ENCODE measurements at places on chromosomes 2 and 18.
A peak's percentile ranks its signal among the peaks of the same experiment; 100 is the strongest.

- DNase-seq = no peak
These were observed 42.8 kb upstream of the BAZ2B start for GRCh38 chr2:159658881-159659873.

DNA sequence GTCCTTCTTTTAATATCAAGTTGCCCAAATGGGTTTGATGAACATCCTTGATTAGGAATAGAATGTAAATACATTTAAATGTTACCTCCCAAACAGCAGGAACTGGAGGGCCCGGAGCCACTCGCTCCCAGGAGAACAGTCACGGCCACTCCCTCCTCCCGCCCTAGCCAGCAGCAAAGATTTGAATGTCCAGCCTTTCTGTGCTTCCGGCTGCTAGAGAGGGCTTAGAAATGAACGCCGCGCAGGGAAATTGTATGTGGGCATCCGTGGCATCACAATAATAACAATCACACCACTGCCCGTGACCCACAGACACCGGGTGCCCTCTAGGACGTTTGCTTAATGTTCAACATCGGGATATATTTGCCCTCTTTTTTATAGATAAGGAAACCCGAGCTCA, 164.9 kb upstream of the SALL3 start:
- no peak for DNase-seq

DNA sequence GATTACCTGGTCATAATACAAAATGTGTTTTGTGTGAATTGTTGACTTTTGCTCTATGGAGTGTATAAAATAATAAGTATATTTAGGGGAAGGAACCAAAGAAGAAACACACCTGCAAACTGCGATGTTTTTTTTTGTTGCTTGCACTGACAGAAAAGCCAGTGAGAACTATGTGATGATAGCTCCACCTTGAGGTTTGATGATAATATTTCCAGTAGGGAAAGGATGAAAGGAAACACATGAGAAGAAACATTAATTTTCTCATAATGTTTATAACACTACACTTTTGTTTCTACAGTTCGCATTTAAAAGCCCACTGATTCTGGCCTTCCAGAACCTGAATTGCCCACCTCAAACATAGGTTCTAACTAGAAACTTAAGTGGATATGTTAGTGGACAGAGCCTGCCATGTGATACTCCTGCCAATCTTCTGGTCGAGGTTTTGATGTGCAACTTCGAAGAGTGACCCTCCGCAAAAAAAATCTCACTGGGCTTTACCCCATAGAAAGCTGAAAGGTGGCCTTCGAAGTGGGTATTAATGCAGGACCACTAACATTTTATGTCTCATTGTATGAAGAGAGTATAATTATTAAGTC, 476.4 kb upstream of the SPHKAP start:
- DNase-seq = no peak

- DNase-seq = no peak
These were observed 50.9 kb downstream of the DCDC2C start for GRCh38 chr2:3754280-3754679.

DNA sequence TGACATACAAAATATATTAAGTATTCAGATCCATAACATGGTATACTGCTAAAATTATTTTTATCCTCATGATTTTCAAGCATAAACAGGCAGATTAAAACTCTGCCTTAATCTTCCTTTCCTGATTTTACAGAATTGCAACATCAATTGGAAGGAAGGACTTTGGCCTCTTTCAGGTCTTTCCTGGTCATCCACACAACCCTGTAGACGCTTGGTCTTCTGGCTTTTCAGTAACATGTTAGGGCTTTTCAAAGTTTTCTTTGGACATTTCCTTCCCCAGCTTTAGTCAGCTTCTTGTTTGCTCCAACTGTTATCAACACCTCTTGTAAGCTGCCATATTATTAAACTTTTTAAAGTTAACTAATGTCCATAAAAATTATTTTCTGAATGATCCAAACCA, 1364.9 kb upstream of the NRXN1 start:
- DNase-seq = no peak

GRCh38 chr2:359047-359446, 71.2 kb upstream of the ALKAL2 start:
- no peak for DNase-seq

DNA sequence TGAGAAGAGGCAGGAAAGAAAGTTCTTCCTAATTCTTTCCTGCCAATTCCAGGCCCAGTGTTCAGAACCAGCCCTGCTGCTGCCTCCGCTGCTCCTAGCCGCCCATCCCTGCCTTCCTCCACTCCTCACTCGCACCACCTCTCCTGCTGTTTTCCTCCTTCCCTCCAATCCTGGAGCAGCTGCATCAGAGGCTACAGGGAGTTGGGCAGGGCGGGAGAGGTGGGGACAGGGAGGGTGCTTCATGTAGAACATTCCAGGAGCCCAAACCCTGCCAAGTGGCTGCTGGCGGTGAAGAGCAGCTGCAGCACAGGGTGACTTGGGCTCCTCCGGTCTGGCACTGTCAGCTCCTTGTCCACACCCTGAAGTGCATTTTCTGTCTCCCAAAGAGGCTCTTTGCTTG, 176.3 kb downstream of the TNS1 start:
- no peak for DNase-seq

- DNase-seq = no peak
These were observed 595 bp upstream of the HDHD2 start for GRCh38 chr18:47150824-47151366.

GRCh38 chr2:10124538-10125045, 2.1 kb downstream of the RRM2 start:
- peak; percentile 60 for DNase-seq

- DNase-seq = no peak
These were observed 65.0 kb downstream of the AP1S3 start for GRCh38 chr2:223772363-223772762.

- no peak for DNase-seq
These were observed 68.3 kb upstream of the SESTD1 start for GRCh38 chr2:179332903-179333302.

DNA sequence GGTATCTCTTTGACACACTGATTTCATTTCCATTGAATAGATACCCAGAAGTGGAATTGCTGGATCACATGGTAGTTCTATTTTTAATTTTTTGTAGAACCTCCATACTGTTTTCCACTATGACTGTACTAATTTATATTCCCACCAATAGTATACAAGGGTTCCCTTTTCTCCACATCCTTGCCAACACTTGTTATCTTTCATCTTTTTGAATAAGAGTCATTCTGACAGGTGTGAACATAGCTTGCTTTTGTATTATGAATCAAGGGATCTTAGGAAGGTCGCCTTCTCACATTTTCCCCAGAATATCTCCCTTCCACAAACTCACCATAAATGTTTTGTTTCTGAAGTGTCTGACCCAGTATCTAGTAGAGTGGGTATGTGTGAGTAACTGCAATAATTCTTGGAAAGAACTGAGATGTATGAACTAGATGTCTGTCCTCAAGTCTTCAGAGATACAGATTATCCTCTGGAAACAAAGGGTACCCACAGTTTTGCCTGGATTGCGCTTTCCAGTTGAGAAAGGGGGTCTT, 17.1 kb upstream of the SP3 start:
- no peak for DNase-seq

- no peak for DNase-seq
These were observed 33.2 kb downstream of the KCNS3 start for GRCh38 chr2:17911491-17912260.

- DNase-seq = no peak
These were observed 511 bp upstream of the TP53I3 start for GRCh38 chr2:24085200-24085489.

DNA sequence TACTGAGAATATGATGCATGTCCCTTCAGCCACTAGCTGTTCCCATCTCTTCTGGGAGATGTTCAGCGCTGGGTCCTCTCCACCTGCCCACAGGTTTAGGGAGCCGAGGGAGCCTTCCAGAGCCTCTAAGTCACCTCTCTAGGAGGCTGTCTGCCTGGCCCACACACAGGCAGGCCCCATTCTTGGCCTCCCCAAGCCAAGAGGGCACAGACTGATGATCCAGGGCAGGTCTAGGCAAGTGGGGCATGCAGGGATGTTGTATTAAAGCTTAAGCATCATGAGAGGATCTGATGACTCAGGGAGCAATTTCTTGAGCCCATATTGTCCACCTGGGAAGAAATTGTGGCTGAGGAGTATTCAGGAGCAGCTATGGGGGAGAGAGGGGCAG, 19.9 kb downstream of the TMSB10 start:
- no peak for DNase-seq

DNA sequence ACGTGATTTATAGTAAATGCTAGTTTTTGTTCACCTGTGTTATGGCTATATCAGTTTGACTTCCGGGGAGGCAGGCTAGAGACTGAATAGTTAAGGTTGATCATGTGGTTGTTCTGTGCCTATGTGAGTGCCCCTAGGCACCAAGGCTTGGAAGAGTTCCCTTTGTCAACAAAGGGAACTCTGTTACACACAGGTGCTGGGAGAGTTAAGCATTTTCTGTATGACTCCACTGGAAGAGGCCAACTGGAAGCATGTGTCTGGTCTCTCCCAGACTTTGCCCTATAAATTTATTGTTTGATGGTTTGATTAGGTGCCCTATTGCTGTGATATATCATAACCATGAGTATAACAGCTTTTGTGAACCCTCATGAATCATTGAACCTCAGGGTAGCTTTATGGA, 63.8 kb downstream of the ARL6IP6 start:
- DNase-seq = no peak

DNA sequence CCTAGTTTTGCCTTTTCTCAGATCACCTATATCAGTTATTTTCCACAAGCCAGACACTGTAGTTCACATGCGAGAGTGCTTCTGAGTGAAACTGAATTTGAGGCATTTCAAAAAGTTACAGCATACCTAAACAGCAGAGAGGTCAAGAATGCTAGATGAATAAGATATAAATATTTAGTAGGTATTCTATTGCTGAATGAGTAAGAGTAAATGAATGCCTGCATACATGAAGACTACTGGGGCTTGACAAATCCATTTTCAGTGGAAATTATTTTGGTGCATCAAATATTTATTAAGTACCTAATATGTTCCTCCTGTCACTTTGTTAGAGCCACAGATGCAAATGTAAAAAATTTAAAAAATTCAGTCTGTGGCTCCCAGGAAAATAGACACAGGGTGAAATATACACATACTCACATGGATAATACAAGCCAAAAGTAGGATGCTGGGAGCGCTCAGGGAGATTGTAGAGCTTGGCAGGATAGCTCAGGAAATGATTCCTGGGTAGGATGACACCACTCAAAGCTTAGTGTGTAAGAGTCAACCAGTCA, 27.6 kb upstream of the CDC42EP3 start:
- no peak for DNase-seq

DNA sequence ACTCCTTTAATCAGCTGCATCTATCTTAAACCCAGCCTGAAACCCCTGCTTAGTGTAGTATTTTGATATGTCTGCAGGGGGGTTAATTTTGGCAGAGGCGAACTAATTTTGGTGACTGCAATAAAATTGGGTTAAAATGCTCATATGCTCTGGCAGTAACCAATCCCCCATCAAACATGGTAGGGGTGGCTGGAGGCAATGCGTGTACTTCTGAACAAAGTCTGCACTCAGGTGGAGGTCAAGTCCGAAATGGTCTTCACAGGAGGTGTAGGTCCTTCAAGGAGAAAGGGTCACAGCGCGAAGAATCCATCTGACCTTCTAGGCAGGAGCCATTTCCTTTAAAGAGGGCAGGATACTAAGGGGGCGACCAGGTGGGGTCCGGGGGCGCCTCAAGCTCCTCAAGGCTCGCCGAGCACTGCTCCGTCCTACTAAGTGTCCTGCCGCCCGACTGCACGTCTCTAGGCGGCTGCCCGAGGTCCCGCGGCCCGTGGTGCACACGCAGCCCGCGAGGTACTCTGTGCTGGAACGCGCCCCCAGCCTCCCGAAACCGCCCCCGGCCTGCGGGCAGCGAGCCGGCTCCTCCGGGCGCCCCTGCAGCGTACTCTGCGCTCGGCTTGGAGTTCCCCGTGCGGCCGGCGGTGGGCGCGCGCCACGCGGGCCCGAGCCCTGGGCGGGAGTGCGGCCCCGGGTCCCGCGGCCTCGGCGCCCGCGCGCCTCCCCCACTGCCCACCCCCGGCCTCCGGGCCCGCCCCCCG, 1.7 kb upstream of the LDLRAD4 start:
- no peak for DNase-seq

DNA sequence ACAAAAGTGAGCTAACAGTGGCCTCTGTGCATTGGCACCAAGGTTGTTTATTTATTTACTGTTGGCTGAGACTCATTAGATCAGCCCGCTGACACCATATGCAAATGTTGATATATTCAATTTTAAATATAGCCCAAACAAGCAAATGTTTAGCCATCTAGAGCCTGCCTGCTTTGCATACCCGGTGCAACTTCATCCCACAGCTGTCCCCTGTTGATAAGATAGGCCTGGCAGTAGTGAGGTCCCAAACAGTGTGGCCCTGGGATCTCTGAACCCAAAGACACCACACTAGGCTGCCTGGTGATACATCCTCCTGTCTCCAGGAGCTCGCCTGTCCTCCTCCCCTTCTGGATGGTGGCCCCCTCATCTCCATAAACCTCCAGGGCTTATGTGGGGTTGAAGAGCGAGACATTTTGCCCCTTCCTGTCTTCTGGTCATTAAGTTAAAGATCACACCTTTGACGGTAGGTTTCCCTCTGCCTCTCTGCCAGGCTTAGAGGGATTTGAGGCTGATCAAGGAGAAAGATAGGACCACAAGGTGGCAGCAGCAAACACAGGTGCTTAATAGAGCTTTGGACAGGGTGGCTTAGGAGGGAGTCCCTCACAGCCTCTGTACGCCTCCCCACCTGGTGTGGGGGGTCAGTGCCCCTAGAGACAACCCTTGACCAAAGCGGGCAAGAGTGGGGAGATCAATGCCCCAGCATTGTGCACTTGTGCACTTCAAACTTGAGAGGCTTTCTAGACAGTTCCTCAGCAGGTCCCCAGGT, 23.7 kb upstream of the MYO5B start:
- peak; percentile 35 for DNase-seq

GRCh38 chr18:32867330-32867729, 94.5 kb upstream of the KLHL14 start:
- no peak for DNase-seq

DNA sequence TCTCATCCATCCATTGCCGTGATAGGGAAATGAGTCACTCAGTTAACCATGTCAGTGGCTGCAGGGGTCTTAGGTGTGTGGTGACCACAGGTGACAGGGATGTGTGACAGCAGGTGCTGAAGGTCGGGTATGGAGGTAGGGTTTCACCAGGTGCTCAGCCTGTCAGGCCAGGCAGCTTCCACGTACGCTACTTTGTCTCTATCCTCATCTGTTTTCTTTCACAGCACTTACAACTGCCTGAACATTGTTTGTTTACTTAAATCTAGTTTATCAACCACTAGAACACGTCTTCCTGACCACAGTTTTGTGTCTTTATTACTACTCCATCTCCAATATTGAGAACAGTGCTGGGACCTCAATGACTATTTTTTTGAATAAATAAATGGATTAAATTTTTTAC, 11.4 kb upstream of the UXS1 start:
- no peak for DNase-seq

GRCh38 chr18:5964996-5965395, 69.7 kb upstream of the TMEM200C start:
- no peak for DNase-seq

- DNase-seq = no peak
These were observed 42.1 kb downstream of the RAPH1 start for GRCh38 chr2:203492965-203493364.

- DNase-seq = no peak
These were observed 111.2 kb upstream of the ST6GAL2 start for GRCh38 chr2:106997204-106997603.

Data from effector memory CD8-positive, alpha-beta T cell (primary cell).